ENCODE measurements at places on chromosomes 3 and 15.

GRCh38 chr3:14923476-14923875, 23.9 kb upstream of the NR2C2 start:
- DNase-seq = no peak

- no peak for DNase-seq
These were observed 82.2 kb upstream of the VEPH1 start for GRCh38 chr3:157585386-157585785.

- DNase-seq = peak; percentile 78
These were observed 8.3 kb upstream of the TASOR start for GRCh38 chr3:56691165-56692000.

- DNase-seq = no peak
These were observed 70.1 kb downstream of the CSNK1G1 start for GRCh38 chr15:64285871-64286270.

DNA sequence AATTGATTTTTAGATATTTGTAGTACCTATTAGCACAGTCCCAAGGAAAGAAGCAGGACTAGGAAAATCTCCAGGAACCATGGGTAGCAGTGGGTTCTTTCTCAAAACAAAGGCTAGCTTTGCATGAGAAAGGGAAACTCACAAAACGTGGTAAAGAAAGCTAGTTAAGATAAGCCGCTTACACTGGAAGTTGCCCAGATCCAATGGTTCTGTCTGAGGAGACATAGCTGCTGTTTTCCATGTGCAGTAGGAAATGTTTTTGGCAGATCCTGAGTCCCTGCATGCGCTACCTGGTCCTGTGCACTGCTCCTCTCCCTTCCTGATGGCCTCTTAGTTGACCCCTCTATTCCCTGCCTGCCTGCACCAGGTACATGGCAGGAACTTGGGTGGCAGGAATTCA, 60.4 kb downstream of the TFG start:
- DNase-seq = no peak

- DNase-seq = no peak
These were observed 44.3 kb upstream of the CNTN6 start for GRCh38 chr3:1048558-1048957.

- DNase-seq = no peak
These were observed 390.5 kb downstream of the DIPK2A start for GRCh38 chr3:144362126-144362525.

DNA sequence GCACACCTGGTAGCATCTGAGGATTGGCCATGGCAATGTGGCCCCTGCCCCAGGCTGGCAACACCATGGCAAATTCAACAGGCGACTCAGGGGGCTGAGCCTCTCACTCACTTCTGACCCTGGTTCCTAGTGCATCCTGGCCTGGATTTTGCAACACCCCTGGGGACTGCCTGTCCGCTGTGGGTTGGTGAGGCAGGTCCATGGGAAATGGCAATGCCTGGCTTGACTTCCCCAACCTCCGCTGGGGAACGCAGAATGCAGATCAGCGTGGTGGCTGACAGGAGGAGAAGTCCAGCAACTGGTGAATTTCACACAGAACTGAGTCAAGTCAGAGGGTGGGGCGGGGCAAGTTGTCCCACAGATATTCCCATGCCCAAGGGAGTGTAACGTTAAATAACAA, 3.9 kb upstream of the PSTPIP1 start:
- DNase-seq = no peak

DNA sequence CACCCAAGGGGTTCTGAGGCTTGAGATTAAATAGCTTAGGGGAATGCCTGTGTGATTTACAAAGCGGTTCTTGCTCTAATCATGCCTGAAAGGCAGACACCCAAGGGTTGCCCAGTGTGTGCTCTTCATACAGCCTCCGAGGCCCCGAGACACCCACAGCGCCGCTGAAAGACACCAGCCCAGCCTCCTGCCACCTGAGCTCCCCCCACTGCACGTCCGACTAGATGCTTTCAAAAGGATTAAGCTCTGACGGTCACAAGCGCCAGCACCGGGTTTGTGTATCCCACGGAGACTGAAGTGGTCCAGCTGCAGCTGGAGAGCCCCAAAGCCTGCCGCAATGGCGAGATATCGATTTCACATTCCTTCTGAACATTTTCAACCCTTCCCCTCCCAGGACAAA, 50.3 kb downstream of the SPATA12 start:
- no peak for DNase-seq

DNA sequence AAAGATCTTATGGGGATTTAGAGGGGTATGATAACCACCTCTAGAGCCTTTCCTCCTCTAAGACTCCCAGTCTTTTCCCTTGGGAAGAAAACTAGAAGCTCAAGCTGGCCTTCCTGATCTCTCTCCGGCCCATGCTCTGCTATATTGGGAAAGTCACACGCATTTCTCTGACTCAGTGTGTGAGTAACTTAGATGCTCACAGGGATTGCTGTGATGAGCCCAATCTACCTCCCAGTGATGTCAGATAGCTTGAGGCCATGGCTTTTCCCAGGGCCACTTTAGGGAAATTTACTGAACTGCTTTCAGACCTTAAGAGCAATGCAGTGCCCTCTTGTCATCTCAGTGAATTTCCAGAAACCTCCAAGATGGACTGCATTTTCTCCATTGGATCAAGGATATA, 8.6 kb upstream of the ST8SIA2 start:
- DNase-seq = no peak

DNA sequence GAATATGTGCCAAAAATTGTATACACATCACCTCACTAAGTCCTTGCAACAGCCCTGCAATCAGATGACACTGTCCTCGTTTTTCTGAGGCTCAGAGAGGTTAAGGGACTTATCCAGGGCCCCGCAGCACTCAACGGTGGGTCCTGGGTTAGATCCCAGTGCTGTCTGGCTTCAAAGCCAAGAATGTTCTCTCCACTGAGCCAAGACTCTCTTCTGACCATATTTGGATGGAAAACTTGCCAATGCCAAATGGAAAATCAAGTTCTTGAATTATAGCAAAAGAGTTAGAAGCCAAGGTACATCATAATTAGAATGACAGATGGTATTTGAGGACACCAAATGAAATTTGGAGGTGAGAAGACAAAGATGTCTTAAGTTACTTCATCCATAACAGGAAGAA, 75.9 kb downstream of the NCEH1 start:
- DNase-seq = no peak

DNA sequence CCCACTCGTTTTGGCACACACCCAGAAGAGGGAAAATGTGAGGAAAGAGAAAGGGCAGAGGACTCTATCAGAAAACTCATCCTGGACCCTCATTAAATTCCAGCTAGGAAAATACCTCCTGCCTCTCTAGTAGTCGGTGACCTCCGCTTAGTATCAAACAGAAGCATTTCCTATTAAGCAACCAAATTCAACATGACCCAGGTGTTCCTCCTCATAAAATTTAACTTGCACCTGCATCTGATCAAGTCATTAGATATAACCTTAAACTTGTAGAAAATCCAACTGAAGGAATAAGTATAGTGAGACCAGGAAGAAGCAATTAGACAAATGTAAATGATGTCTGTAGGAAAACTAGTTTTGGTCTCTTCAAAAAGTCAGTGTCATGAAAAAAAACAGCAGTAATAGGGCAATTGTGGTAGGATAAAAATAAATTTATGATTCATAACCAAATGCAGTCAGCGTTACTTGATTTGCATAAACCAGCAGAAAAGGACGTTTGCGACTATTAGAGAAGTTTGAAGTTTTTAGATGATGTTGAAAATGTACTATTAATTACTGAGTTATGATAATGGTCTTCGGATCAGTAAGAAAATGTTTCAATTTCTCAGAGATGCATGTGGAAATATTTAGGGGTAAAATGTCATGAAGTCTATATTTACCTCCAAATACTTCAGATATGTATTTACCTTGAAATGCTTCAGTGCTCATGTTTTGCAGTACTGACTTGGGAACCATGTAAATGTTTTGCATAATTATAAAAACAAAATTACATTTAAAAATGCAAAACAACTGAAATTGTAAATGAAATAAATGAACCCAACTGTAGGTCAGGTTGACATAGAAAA, 44.6 kb downstream of the LDHAL6B start:
- DNase-seq = no peak

DNA sequence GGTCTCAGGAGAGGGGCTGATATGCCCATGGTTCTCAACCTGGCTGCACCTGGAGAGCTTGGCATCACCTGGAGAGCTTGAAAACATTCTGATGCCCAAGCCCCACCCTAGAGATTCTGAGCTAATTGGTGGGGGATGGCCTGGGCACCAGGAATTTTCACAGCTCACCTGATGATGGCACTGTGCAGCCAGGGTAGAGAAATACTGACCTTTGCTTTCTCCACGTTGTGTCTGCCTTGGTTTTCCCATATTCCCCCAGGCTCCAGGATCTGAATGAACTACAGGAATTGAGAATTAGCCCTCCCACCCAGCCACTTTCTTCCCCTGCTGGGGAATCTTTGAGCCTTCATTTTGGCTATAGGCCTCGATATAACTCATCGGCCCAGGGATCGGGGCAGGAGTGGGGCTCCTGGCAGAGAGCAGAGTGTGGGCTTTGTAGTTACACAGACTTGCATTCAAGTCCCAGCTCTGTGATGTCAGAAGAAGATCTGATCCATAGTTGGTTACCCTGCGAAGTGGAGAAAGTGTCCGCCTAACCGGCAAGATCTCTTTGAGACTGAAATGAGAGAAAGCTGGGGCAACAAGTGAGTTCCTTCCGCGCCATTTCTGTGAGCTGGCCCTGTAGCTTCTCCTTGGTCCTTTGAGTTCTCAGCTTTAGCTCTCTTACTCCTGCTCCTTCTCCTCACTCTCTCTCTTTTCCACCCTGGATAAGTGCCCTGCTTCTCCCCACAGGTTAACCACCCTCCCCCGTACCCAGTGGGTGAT, 33.1 kb upstream of the UBE2Q2 start:
- peak; percentile 55 for DNase-seq

- no peak for DNase-seq
These were observed 113.7 kb downstream of the MYO5A start for GRCh38 chr15:52414936-52415335.

- no peak for DNase-seq
These were observed 6.5 kb downstream of the APEH start for GRCh38 chr3:49680493-49681231.

DNA sequence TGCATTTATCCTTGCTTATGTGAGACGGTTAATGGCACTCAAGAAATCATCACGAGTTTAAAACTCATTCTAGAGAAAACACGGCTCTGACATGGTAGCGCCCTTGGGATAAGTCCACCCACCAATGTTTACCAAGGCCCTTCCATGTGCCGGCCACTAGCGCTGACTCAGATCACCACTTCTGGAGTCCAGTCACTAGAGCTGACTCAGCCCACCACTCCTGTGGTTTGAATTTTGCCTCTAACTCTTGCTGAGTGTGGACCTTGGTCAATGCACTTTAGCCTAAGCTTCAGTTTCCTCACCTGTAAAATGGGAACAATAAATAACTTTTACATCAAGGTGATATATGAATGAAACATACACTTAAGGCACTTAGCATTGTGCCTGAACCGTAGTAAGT, 358.4 kb upstream of the PROK2 start:
- DNase-seq = no peak

DNA sequence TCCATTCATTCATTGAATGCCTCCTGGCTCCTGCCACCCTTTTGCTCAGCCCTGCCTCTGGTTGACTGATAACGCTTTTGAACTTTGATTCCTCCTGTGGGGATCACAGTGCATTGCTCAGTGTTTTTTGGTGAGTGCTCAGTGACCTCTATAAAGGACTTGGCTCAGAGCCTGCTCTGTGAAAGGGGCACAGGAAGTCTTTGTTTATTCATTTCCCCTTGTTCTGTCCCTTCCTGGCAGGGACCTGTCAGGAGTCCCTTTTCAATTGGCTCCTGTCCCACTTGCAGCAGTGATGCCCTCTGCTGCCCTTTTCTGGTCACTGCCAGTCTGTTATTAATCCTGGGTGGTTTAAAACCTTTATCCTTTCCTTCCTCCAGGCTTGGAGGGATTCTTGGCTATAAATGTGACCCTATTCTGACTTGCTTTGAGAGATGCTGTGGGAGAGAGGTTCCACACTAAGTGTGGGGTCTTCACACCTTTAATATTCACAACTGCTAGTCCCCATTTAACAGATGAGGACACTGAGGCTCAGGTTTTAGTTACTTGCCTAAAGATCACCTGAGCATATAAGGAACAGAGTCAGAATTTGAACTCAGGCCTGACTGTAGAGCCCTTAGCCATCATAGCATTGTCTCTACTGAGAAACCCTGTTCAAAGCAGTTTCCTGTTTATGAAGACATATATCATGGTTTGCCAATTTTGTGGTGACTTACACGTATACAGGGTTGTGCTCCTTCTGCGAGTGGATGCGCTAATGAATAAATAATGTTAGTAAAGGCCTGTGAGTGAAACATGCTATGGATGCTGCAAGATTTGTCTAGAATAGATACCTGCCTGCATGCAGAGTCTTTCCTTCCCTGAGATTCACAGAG, 23.2 kb upstream of the TATDN2 start:
- DNase-seq = peak; percentile 78

GRCh38 chr3:158053386-158053785, 52.8 kb downstream of the SHOX2 start:
- DNase-seq = no peak

GRCh38 chr3:112512320-112512719, 13.0 kb upstream of the BTLA start:
- DNase-seq = peak; percentile 7

DNA sequence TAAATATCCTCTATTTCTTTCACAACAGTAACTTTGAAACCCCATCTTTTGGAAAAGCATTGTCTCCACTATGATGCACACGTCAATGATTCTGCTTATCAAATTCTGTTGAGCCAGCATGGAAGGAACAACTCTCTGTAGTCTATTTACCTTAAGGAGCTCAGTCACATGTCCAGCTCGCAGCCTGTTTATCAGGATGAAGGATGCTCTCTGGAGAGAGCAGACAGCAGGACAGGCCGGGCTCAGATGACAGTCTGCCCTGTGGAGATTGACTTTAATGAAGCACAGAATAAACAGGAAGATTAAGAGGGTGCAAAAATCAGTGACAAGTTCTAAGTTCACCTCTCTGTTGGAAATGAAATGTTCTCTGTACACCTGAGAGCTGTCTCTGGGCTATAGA, 30.6 kb upstream of the MNS1 start:
- no peak for DNase-seq

DNA sequence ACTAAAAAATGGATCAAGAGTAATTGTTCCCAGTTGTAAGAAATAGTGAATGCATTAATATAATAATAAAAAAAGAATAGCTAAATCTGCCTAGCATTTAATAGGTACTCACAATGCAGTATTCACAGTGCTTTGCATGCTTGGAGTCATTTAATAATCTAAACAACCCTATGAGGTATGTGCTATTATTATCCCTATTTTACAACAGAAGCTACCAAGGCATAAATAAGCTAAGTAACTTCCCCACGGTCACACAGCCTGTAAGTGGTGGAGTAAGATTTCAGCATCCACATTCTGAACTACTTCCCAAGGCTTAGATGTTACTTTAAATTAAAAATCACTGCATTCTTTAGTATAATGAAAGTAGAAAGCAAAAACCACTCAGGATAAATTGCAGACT, 102.9 kb downstream of the PLCH1 start:
- DNase-seq = no peak

GRCh38 chr3:19074257-19074900, 73.9 kb upstream of the KCNH8 start:
- no peak for DNase-seq

DNA sequence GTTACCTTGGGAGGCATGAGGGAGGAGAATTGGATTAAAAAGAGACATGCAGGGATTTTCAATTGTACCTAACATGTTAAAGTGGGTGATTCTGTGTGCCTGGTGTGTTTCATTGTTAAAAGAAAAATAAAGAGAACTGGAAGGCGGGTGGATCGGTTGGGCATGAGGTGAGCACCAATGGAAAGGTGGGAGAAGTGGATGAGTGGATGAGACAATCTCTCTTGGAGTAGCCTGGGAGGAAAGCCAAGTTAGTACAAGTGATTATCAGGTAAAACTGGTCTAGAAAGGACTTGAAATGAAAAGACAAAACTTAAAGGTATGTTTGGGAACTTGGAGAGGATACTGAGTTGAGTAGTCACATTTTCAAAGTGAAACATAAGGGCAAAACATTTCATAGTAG, 12.1 kb downstream of the VEPH1 start:
- DNase-seq = no peak

Measured in A549 (cell line).